ENCODE measurements at places on chromosomes 6 and 20.

DNA sequence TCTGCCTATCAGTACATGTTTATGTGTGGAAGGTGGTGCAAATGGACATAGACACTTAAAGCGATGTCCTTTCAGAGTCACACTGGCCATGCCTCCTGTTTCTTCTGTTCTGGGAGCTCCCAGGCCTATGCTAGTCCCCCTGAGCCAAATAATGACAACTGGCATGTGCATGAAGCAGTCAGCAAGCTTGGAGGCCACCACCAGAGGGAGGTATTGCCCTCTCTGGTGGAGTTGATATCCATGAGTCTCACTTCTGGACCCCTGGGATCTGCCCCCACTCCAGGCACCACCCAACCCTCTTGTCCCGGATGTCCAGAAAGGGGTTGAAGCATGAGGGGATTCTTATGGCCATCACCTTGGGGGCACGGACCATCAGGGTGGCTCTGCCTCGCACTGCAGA is 172.2 kb downstream of the AIG1 start:
- DNase-seq: peak; percentile 3

- DNase-seq: no peak
Observed at GRCh38 chr6:89021629-89022028, 58.2 kb upstream of the RNGTT start.

GRCh38 chr6:167828325-167828956 is 1.7 kb downstream of the AFDN start:
- no peak for DNase-seq

GRCh38 chr6:6984585-6985366 is 123.0 kb upstream of the RREB1 start:
- DNase-seq: no peak

GRCh38 chr6:40545954-40546353 is 41.2 kb downstream of the LRFN2 start:
- no peak for DNase-seq

DNA sequence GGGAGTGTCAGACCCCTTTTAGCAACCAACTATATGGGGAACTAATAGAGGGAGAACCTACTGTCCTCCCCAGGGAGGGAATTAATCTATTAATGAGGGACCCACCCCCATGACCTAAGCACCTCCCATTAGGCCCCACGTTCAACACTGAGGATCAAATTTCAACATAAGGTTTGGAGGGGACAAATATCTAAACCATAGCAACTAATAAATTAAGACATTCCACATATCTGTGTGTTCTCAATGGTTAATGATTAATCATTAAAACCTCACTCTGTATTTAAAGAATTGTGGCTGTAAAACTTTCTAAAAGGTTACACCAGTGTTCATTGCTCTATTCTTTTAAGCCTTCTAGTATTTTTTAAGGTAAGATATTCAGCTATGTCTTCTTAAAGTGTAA is 500.4 kb upstream of the SULF2 start:
- DNase-seq: no peak

- DNase-seq: no peak
Observed at GRCh38 chr6:115356371-115356770, 704.3 kb downstream of the FRK start.

DNA sequence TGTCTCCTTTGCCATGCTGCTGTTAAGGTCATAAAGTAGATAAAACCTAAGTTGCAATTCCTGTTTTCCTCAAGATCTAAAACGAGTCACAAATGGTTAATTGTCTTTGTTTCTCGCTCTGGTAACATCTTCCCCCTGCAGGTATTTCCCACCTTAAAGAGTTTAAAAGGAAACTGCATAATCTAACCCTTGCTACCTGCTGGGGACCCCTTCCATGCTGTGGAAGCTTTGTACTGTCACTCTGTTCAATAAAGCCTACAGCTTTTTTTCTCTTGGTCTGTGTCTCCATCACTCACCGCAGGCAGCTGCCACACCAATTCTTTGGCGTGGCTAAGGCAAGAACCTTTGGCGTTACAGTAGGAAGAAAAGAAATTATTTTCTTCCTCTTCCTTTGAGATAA is 117.7 kb upstream of the GJE1 start:
- DNase-seq: no peak

GRCh38 chr6:30766461-30767157 is 22.3 kb upstream of the IER3 start:
- DNase-seq: no peak

GRCh38 chr20:11813106-11813890 is 104.4 kb upstream of the BTBD3 start:
- no peak for DNase-seq

DNA sequence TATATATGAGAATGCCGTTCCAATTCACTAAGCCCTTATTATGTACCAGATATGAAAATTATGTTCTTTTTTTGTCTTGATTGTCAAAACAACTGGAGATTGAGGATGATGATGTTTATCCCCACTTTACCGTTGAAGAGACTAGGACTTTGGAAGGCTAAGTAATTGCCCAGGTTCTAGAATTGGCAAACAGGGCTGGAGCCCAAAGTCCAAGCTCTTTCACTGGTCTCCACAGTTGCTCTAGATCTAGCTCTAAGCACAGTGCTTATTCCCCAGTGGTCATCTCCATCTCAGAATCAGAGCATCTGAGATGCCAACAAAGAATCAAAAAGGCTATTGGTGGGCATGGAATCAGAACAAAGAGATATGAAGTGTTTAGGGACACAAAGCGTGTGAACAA is 215.3 kb upstream of the FOXA2 start:
- DNase-seq: no peak

DNA sequence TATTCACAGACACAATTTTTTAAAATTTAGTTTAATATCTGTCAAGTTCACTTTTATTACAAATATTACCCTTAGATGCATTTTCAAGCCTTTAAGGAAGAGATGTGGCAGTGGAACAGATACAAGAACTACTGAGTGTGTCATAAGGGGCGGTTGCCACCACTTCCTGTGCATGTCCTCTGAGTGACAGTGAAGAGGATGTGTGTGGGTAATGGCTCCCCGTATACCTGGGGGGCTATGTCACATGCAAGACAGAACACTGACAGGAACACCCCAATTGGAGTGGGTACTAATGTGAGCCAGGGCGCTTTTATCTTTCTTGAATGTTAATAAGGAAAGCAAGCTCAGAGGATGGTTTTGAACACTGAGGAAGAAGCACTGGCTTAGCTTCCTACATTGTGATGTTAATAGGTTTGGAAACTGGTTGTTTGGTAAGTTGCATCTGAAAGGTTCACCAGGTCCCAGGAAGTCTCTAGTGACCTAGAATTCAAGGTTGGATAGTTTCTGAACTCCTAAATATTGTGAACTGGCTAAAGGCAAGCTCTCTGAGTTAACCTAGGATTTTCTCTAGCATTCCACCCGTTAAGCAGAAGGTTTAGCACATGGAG is 83.4 kb upstream of the ASF1A start:
- no peak for DNase-seq

GRCh38 chr6:47428288-47428687 is 49.3 kb upstream of the CD2AP start:
- DNase-seq: no peak

DNA sequence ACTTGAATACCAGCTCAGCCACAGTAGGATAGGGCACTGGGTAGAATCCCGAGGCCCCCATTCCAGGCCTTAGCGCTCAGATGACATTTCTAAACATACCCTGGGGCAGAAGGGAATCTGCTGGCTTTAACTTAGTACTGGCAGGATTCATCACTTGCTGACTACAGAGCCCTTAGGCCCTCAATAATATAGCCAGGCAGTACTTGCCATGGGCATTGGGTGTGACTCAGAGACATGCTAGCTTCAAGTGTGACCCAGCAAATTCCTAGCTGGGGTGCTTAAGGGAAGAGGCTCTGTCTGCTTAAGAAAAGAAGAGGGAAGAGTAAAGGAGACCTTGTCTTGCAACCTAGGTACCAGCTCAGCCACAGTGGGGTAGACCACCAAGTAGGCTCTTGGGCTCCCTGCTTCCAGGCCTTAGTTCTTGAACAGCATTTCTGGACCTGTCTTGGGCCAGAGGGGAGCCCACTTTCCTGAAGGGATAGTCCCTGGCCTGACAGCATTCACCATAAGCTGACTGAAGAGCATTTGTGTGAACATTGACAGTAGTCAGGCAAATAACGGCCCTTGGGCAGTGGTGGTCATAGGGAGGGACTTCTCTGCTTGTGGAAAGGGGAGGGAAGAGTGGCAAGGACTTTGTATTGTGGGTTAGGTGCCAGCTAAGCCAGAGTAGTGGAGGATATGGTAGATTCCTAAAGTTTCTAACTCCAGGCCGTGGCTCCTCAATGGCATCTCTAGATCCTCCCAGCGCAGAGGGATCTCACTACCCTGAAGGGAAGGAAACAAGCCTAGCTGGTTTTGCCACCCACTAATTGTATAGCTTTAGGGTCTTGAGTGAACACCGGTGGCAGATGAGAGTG is 48.5 kb upstream of the HACE1 start:
- no peak for DNase-seq

DNA sequence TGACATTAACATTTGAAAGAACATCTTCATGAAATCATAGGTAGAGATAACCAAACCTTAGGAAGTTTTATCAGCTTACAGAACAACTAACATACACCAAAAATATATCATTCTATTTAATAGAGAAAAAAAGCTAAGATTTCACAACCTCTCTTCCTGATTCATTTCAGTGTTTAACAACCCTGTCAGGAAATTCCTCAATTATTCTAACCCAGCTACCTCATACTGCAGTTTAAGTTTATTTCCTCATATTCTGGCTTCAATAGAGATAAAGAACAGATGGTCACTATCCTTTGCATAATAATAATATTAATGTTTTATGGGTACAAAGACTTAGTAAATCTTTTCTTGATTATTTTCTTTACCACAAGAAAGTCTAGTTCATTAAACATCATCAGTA is 112.9 kb upstream of the HSF2 start:
- DNase-seq: no peak

- DNase-seq: no peak
Observed at GRCh38 chr6:28657381-28657768, 131.7 kb downstream of the GPX5 start.

DNA sequence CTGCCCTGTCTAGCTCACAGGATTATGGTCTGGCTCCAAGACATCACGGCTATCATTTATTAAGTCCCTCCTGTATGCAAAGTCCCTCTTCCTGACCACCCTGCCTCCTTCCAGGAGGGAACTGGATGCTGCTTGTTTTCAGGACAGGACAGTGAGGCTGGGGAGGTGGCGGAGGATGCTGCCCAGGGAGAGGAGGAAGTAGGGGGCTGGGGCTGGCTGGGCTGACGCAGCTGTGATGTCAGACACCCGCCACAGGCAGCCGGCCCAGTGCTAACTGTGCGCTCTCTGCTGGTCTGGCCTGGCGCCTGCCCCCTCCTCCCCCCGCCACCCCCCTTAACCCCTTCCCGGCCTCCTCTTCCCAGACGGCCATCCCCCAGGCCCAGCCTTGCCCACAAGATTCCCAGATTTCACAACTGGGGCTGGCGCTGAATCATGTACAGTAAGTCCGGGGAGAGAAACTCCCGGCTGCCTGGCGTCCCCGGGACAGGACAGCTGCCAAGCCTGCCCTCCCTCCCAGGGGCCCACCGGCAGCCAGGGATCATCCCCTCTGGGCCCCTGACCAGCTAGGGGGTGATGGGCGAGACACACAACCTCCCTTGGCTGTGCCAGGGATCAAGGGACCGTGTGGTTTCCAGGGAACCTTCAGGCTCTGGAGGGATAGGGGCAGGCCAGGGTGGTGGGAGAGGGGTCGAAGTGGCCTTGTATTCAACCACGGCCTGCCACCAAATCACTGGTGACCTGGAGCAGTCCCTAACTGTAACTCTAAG is 118.1 kb downstream of the CEBPB start:
- peak; percentile 49 for DNase-seq

DNA sequence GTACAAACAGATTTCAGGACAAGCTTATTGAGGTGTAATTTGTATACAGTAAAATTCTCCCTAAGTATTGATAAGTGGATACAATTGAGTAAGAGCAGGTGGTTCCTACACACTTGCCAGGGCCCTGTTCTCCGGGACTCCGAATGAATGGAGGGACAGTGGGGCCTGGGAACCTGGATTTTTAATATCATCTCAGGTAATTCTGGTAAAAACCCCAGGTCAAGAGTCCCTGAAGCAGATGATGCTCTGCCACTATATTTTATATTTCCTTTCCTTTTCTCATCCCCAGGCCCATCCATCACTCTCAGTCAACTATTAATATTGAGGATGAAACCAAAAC is 104.9 kb downstream of the FYN start:
- no peak for DNase-seq

DNA sequence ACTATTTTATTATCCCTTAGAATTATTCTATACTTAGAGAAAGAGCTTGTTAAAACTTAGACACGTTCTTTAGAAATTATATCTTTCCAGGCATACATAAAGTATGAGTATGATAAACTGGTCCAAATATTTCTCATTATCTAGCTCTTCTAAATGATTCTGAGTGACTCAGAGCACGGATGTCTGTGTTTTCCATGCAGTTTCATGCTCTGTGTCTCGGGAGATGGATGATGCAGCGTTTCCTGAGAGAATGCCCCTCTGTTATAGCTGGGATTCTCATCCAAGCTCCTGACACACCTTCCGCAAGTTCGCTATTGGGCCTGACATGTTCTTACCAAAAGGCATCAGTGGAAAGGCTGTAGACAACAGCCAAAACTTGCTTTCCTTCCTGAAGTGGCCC is 19.3 kb downstream of the SIRT5 start:
- no peak for DNase-seq

- no peak for DNase-seq
Observed at GRCh38 chr6:138428944-138429598, 25.0 kb downstream of the HEBP2 start.

- DNase-seq: no peak
Observed at GRCh38 chr6:144264270-144265060, 20.7 kb upstream of the UTRN start.

DNA sequence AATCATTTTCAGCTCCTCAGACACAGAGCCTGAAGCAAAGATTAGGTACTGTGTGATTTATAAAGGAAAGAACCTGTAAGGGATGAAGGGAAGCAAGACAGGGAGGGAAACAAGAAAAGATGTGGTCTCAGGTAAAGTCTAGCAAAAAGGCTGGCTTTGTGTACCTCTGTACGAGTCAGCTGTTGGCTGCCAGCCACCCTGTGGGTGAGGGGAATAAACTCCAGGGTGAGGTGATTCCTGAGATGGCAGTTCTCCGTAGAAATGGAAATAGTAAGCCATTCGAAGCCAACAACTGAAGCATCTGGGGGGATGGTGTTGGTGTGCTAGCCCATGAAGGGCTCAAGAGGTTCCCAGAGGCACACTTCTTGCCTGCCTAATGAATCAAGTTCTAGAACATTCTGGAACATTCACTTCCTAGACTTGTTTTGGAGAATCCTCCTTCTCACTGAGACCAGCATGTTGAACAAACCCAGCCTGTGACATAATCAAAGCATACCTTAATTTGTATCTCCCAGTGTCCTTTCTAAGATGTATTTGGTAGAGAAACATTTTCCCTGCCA is 10.6 kb upstream of the TTPAL start:
- no peak for DNase-seq

DNA sequence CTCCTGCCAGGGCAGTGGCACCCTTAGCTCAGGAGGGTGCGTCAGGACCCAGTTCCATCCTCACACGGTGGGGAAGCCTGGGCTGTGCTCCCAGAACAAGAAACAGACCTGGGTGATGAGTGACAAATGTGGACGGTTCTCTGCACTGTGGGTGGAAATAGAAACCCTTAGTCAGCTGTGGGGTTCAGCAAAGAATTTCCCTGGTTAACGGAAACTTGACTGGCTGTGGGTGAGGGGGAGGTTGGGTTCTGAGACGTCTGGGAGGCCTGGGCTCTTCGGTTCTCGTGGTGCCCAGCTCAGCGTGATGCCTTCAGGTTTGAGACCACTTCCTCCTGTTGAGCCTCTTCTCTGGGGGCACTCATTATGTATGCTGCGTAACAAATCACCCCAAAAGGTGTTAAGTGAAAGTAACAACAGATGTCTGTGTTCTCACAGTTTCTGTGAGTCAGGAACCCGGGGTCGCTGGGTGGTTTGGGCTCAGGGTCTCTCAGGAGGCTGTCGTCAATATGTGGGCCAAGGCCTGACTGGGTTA is 53.1 kb upstream of the FAM83D start:
- DNase-seq: no peak

Data from posterior cingulate gyrus (tissue), 11 donors.